ENCODE measurements at places on chromosomes 7 and 10.

- no peak for DNase-seq
Measured at GRCh38 chr10:118809357-118810220, 54.8 kb upstream of the CACUL1 start.

DNA sequence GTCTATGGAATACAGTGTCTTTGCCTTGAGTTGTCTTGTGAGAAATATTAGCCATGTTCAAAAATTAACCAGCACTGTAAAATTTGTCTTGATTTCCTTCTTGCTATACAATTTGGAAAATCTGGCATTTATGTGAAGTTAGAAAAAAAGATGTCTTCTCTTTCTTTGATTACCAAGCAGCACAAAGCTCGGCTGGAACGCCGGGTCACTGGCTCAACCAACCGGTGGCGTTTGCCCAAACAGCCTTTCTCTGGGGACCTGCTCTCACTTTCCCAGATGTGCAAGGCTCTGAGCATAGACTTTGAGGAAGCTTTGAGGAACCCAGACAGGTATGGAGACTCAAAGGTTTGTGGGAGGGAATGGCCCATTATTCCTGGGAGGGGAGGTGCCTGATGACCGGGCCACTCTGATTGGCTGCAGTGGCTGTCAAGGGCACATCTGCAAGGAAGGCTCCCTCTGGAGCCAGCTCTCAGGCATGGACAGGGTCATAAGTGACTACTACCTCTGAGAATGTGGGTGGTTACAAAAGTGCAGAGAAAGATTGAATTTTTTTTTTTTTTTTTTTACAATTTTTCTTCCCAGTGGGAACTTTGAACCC is 5.6 kb downstream of the BTBD16 start:
- DNase-seq = no peak

- no peak for DNase-seq
Measured at GRCh38 chr10:3195286-3195685, 22.7 kb upstream of the PITRM1 start.

- DNase-seq = no peak
Measured at GRCh38 chr10:37146443-37146842, 21.0 kb downstream of the ANKRD30A start.

DNA sequence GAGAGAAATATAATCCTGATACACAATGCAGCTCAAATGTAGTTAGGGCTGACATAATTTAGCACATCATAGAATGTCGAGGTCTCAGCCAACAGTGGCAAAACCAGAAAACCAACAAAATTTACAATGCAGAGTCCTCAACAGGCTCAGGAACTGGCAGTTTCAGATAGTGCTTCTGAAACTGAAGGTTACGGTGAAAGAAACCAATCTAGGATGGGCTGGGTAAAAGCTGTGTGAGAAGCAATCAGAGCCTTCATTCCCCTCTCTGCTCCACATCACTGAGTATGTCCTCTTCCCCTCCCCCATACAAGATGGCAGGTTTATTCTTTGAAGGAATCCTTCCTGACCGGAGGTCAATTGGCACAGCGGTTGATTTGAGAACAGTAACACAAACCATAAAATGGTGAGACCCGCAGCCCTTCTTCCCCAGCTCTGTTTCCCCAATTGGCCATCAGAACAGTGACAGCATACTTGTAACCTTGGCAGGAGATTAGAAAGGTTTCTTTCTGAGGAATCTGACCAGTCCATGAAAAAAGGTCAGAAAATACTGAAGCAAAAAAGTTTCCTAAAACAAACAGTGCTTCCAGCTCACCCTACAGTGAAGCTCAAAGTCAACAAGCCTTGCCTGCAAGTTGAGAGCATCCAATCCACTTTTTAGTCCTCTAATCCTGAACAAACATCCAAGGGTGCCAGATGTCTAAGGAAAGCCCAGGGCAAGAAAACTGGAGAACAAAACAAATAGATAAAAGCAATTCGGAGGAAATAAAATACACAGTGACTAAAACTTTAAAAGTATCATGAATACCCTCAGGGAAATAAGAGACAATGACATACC is 53.9 kb upstream of the IL6 start:
- DNase-seq = no peak

DNA sequence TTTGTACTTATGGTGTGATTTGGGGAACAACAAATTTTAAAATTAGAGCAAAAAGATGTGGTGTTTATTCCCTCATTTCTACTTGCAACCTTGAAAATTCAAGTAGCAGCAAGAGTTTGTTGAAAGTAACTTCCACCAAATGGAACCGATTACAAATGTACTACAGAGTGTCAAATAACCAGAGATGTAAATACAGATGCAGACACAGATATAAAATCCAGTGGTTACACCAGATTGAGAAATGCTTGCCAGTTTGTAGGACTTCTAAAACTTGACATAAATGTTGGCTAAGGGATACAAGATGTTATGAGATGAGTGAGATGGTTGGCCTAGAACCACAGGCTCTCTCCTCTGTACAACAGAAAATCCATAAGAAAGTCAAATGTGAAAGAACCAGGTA is 162.1 kb downstream of the DIP2C start:
- DNase-seq = no peak

GRCh38 chr7:99438573-99439480 is at the start of the genes CPSF4 and PTCD1:
CPSF4 (plus strand) TSS chr7:99438943; CDS start chr7:99439083, 140 bp downstream.
PTCD1 (minus strand) TSS chr7:99438798; CDS start chr7:99435242, 3,556 bp downstream.
- DNase-seq = peak; percentile 97

GRCh38 chr7:75876126-75876881 is 2.5 kb upstream of the RHBDD2 start:
- DNase-seq = no peak

DNA sequence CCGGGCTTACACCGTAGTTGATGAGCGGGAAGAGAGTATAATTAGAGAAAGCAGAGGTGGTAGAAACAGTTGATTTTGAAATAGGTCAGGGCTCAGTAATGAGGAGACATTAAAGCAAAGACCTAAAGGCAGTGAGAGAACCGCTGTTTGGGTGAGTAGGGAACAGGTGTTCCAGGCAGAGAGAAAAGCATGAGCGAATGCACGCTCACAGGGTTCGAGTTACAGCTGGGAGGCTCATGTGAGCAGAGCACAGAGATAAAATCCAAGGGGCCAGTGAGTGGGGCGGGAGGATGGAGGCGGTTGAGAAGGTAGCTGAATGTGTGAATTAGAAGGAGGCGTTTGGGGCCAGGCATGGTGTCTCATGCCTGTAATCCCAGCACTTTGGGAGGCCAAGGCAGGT is 39.9 kb downstream of the APBB1IP start:
- DNase-seq = no peak

DNA sequence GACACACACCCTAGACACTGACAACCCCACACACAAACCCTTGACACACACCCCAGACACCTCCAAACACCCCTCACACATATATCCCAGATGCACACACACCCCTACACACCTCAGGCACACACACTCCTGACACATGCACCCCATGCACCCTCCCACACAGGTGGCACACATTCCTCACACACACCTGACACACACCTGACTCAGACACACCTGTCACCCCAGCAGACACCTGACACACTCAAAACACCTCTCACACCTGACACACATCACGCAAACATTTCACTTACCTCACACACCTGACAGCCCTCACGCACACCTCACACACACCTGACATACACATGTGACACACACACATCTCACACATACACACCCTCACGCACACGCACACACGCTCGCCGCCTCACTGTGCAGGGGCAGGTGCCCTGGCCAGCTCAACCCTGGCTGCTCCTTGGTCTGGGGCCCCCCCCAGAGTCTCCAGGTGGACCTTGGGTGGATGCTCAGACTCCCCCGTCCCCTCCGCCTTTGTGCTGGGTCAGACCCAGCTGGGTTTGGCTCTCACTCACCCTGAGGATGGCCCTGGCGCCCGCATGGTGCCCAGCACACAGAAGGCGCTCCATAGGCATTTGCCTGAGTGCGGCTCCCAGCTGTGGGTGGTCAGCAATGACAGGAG is 3.1 kb upstream of the CALY start:
- DNase-seq = no peak

DNA sequence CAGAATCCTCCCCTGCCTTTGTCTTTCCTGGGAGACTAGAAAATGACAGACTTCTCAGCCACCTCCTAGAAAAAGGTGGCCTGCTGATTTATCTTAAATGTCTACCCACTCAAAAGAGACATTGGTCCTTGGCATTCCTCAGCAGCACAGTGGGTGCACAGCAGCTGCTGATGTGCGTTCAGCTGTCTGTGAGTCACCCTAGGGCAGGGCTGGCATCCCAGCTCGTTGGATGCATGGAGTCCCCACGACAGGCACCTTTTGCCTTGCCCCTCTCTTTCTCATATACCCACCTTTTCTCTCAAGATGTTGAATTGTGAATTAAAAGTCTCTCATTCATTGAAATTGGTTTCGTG is 113.0 kb downstream of the DOCK1 start:
- peak; percentile 36 for DNase-seq

GRCh38 chr10:124622866-124623536 is 121.2 kb downstream of the FAM53B start:
- DNase-seq = no peak

DNA sequence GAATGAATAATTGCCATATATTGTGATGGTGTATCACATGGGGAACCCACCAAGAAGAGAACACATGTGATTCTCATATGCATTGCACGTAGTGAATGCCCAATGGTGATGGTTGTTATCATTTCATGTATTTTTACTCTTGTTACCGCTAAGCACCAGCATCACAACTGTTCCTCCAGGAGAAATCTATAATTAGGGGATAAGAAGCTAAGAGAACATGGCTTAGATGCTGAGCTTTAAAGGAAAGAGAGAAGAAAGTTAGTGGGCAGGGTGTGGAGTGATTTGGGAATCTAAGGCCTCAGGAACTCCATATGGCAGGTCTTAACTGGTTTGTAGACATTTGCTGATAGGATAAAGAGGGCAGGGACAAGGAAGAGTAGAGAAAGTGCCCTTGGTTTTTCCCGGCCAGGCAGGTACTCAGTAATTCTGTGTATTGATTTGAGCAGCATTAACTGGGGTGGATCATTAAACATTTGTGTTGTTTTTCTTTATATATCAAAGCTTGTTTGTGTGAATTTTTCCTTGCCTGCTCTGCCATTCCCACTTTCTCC is 145.9 kb downstream of the LRRC4 start:
- DNase-seq = no peak

GRCh38 chr10:79070606-79071395 is 2.0 kb downstream of the ZMIZ1 start:
- peak; percentile 89 for DNase-seq

DNA sequence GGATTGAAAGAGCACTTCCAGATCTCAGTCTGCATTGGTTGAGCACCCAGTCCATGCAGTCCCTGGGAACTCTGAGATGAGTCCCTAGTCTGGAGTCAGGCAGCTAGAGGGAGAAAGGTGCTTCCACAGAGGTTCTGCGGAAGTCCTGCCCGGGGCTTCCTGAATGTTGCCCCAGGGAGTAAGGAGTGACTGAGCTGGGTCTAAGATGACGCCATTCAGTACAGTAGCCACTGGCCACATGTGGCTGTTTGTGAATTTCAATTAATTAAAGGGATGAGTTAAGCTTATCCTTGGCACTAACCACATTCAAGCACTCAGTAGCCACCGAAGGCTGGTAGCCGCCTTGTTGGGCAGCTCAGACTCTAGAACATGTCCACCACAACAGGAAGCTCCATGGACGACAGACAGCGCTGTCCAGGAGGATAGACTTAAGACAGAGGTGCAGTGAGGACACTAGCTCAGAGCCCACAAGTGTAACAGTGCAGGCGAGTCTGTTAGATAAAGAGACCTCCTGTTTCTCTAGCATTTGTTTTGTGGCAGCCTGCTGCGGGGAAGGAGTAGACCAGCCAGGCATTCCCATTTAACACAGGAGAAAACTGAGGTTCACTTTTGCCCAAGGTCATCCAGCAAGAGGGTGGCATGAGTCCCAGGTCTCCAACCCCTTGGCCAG is 101.6 kb upstream of the PPIF start:
- DNase-seq = no peak

DNA sequence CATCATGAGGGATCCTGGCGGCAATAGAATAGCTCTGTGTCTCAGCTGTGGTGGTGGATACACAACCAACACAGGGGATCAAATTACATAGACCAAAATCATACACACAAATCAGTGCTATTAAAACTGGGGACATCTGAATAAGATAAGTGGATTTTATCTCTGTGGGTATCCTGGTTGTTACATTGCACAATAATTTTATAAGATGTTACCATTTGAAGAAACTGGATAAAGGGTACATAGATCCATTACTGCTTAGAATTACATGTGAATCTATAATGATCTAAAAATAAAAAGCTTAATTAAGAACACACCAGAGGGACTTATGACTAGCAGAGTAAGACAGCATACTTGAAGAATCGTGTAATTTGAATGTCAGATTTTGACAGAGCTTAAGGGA is 8.2 kb upstream of the FAM3C start:
- no peak for DNase-seq

GRCh38 chr10:97648562-97649404 is 8.3 kb downstream of the PI4K2A start:
- no peak for DNase-seq

DNA sequence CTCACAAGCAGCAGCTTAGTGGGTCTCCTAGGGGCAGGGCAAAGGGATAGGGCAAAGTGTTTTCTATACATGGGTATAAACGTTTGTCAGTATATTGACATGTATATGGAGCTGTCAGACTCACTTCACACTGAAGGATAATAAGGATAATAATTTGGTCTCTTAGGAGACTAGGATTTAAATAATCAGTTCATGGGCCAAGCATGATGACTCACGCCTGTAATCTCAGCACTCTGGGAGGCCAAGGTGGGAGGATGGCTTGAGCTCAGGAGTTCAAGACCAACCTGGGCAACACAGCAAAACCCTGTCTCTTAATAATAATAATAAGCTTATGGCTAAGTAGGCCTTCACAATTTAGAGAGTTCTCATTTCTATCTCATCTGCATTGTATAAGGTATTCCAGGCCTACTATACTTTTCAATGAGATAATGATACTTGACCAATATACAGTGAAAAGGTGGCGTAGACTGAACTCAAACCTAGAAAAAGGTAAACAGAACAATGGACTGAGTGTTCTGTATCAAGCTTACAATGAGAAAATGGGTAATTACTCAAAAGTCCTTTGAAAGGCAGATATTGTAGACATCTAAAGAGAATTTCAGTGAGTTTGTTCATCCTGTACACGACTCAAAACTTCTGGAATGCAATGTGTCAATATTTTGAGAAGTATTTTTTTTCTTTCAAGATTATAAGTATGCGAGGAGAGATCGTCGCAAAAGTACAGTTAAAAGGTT is 7.0 kb downstream of the GSAP start:
- DNase-seq = no peak

- DNase-seq = no peak
Measured at GRCh38 chr7:128876127-128876526, 13.5 kb downstream of the ATP6V1F start.

GRCh38 chr7:100547872-100548271 is 8.9 kb downstream of the AGFG2 start:
- no peak for DNase-seq

DNA sequence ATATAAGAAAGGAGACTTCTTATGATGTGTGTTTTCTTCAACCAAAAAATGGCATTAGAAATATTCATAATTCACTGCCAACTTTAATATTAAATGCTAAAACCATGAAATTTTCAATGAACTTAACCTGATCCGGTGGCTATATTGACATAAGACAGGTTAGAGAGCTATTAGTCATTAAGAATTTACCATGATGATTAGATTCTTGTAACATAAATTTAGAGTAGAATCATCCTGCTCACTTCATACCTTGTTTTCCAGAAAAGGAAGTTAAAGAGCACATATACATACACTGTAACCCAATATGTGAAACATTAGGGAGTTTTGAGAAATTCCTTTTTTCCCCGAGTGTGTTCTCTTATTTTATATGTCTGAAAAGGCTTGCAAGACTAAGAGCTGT is 430.3 kb upstream of the SEMA3A start:
- no peak for DNase-seq
